ENCODE measurements at places on chromosomes 1 and 21.

- no peak for DNase-seq
Observed at GRCh38 chr21:44800103-44800502, 1.5 kb downstream of the UBE2G2 start.

- no peak for DNase-seq
Observed at GRCh38 chr1:172382406-172382805, 38.1 kb upstream of the C1orf105 start.

DNA sequence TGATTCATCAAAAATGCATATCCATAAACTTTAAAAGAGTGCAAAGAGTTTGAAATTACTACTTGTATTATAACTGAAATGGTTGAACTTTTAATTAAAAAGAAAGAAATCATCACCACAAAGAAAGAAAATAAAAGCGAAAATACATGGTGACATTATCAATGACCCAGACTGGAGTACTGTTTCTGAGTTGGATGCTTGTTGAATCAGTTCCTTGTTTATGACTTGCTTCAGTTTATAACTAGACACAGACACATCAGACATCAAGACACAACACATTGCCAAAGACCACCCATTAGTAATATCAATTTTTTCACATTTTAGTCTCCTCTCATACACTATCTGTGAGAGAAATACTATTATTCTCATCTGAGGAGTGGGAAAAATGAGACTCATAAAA lies 293.0 kb downstream of the MRPL39 start:
- DNase-seq, result no peak

DNA sequence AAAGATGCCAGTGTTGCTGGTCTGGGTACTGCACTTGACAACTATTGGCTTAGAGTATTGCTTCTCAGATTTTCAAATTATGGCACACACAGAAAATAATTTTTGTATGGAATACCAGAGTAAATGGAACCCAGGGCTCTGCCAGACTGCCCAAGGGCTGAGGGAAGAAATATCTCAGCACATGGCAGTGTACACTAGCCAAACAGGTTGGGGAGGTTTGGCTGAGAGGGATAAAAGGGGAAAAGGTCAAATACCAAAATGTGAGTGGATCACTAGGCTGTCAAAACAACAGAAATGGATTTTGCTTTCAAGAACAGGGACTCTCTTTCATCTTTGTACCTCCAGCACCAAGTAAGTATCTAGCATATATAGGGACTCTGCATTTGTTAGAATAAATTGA lies 3.0 kb upstream of the RGS8 start:
- DNase-seq, result no peak

DNA sequence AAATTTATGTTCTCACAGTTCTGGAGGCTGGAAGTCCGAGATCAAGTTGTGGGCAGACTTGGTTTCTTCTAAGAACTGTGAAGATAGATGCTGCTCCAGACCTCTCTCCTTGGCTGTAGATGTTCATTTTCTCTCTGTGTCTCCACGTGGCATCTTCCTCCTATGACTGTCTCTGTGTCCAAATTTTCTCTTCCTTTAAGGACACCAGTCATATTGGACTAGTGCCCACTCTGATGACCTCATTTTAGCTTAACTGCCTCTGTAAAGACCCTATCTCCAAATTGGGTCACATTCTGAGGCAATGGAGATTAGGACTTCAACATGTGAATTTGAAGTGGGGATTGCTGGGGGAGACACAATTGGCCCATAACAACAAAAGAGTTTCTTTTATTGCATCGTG lies 125.3 kb upstream of the ETS2 start:
- peak; percentile 21 for DNase-seq

GRCh38 chr1:101236516-101237228 lies at the start of gene S1PR1:
S1PR1 (plus strand) TSS chr1:101237019; CDS start chr1:101238985, 1,966 bp downstream.
- DNase-seq, result no peak

DNA sequence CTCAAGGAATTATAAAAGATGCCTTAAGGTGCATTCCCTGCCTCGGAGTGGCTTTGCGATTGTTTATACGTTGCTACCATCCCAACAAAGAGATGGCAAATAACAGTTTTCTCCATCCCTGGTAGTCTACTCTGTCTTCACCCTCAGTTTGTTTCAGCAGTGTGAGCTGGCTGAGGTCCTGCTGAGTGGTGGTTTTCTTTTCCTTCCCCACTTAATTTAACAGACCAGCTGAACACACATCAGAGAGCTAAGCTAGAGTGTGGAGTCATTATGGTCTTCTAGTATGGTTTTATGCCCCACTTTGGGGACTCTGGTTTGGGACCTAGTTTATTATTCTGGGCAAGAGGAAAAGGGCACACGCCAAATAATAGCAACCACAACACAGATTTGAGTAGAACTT lies 2.2 kb downstream of the PIGV start:
- no peak for DNase-seq

GRCh38 chr1:6645018-6645417 lies 20.4 kb downstream of the THAP3 start:
- DNase-seq, result no peak

DNA sequence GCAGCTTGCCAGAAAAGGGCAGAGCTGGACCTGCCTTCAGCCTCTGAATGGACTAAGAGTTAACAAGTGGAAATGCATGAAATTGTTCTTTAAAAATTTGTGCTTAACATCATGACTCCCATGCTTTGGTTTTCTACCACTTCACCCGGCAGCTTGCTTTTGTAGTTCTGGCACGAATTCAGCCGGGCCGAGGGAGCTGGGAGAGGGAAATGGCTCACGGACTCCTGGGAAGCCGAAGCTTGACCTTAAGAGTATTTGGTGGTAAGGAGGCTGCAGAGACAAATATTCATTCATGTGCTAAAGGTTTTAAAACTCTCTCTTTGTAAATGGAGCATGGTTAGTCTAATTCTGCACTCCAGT lies 17.2 kb upstream of the GFI1 start:
- DNase-seq, result no peak

GRCh38 chr21:26194326-26194725 lies 23.8 kb upstream of the APP start:
- DNase-seq, result no peak

DNA sequence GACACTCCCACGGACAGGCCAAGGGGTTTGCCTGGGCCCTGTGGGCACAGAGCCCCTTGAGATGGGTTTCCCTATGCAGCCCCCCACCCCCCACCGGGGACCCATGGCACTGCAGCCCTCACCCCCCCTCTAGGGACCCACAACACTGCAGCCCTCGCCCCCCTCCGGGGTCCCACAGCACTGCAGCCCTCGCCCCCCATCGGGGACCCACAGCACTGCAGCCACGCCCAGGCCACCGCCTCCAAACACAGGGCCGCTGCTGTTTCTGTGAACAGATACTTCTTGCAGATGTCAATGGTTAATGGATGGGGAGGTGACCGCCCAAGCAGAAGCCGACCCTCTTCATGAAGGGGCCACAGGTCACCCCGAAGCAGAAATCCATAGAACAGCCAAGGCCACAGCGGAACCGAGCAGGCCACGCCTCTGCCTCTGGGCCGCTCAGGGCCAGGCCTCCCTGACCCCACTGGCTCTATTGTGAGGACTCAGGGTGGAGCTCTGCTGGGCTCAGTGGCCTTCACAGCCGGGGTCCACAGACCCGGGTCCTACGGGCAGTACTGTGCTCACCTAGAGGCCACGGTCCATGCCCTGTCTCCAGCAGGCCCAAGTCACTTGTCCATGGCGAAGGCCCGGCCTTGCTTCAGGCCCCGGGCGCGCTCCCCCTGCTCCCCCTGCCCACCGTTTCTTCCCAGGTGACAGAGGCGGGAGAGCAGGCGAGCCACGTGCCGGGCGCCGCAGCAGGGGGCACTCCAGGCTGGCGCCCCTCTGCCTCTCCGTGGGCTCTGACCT lies 4.1 kb upstream of the POFUT2 start:
- DNase-seq, result no peak

DNA sequence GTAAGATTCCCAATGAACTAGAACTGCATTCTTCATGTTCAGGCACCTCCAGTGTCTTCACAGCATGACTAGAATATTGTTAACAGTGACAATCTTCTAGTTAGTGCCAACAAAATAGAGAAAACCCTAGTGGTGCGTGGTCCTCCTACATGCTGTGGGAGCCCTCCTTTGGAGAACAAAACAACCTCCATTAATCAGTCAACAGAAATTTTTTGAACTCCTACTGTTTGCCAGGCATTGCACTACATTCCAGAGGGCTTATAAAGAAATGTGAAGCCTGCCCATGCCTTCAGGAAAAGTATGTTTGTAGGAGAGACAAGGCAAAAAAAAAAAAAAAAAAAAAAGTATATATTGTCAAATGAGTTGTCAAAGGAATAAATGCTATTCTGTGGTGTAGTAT lies 252.7 kb downstream of the LRRC40 start:
- DNase-seq, result no peak

- DNase-seq, result no peak
Observed at GRCh38 chr1:47624531-47624930, 186.7 kb downstream of the FOXD2 start.
